ENCODE measurements at places on chromosomes 7 and 10. TPM values are rescaled to one million over a fixed set of nuclear protein-coding genes. Genes with fewer than 3 reads are reported as not detected.

The EPO gene
- total RNA-seq = not detected

The LAMB1 gene
- total RNA-seq = 442 TPM

The ASB13 gene
- total RNA-seq = 6.5 TPM

The STEAP2 gene
- total RNA-seq = 5.8 TPM

The PRF1 gene
- total RNA-seq = not detected

The ABCB4 gene
- under 0.01 TPM for total RNA-seq

The CNPY1 gene
- total RNA-seq = not detected

The ANKRD7 gene
- 2.0 TPM for total RNA-seq

The MRLN gene
- total RNA-seq = not detected

The GPR141 gene
- not detected for total RNA-seq

The PTPRN2 gene
- total RNA-seq = 0.32 TPM

The PALD1 gene
- total RNA-seq = 5.2 TPM

The NRCAM gene
- 31.9 TPM for total RNA-seq

The NANOS1 gene
- total RNA-seq = 0.61 TPM

The CFAP43 gene
- total RNA-seq = under 0.01 TPM

The CHRM2 gene
- not detected for total RNA-seq

The PNLIPRP2 gene
- total RNA-seq = not detected

The ZNF488 gene
- total RNA-seq = not detected

The HYAL4 gene
- not detected for total RNA-seq

The SFTPA1 gene
- not detected for total RNA-seq

The OGDHL gene
- 0.91 TPM for total RNA-seq

The ERVW-1 gene
- not detected for total RNA-seq

The IFIT1B gene
- not detected for total RNA-seq

The AGK gene
- total RNA-seq = 29.0 TPM

The BLNK gene
- total RNA-seq = not detected

The AKR1C8 gene
- total RNA-seq = not detected

The LRRD1 gene
- under 0.01 TPM for total RNA-seq

The OPALIN gene
- not detected for total RNA-seq

The STEAP4 gene
- total RNA-seq = not detected

The OR2A7 gene
- not detected for total RNA-seq

The VSIR gene
- total RNA-seq = 6.5 TPM

The TAX1BP1 gene
- 97.7 TPM for total RNA-seq

The GAD2 gene
- not detected for total RNA-seq

The EFCAB10 gene
- 0.32 TPM for total RNA-seq

The AHR gene
- total RNA-seq = 34.4 TPM

The LSM5 gene
- total RNA-seq = 91.6 TPM

The ZNF503 gene
- total RNA-seq = 1.4 TPM

The ZDHHC6 gene
- 22.4 TPM for total RNA-seq

The PWWP2B gene
- 9.7 TPM for total RNA-seq

The RNF148 gene
- 1.1 TPM for total RNA-seq

The ZNF775 gene
- 6.8 TPM for total RNA-seq

The LIPJ gene
- total RNA-seq = not detected

The VWA2 gene
- total RNA-seq = not detected

The CYP2E1 gene
- not detected for total RNA-seq

The GRID2IP gene
- total RNA-seq = not detected

The CCDC6 gene
- total RNA-seq = 21.4 TPM

The BCAP29 gene
- total RNA-seq = 127 TPM

Measured in epithelial cell of umbilical artery (primary cell).